MV-4-11 (cell line): ENCODE measurements at places on chromosomes 6 and 20.
A peak's percentile ranks its signal among the peaks of the same experiment; 100 is the strongest.

- DNase-seq: no peak
These were observed 229.3 kb upstream of the ECI2 start for GRCh38 chr6:4364711-4365110.

- DNase-seq: no peak
These were observed 137.8 kb upstream of the PHACTR1 start for GRCh38 chr6:12578751-12579150.

- DNase-seq: peak; percentile 88
These were observed 17.2 kb upstream of the TAGAP start for GRCh38 chr6:159061805-159062563.

GRCh38 chr6:152330961-152331360 is 306.2 kb downstream of the SYNE1 start:
- no peak for DNase-seq

DNA sequence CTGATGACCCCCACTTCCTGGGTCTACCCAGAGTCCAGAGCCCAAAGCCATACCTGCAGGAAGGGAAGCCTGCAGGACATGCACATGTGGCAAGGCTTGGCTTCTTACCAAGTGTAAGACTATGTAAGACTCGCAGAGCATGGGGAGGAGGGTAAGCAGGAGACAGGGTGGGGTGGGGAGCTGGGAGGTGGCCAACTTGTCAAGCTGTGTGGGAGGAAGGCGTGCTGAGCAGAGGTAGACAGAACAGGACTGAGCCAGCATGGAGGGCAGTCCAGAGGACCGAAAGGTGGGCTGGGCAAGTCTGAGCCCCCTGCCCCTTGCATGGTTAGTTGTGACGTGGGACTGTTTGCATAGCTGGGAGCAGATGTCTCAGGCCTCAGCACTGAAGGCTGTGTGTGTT is 53.4 kb upstream of the RNF24 start:
- DNase-seq: no peak

DNA sequence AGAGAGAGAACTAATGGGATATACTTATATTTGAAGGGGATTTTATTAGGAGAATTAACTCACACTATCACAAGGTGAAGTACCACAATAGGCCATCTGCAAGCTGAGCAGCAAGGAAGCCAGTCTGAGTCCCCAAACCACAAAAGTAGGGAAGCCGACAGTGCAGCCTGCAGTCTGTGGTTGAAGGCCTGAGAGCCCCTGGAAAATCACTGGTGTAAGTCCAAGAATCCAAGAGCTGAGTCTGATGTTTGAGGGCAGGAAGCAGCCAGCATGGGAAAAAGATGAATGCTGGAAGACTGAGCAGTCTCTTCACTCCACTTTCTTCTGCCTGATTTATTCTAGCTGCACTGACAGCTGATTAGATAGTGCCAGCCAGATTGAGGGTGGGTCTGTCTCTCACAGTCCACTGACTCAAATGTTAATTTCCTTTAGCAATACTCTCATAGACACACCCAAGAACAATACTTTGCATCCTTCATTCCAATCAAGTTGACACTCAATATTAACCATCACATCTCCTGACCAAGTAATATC is 823.9 kb downstream of the PHF3 start:
- DNase-seq: no peak

DNA sequence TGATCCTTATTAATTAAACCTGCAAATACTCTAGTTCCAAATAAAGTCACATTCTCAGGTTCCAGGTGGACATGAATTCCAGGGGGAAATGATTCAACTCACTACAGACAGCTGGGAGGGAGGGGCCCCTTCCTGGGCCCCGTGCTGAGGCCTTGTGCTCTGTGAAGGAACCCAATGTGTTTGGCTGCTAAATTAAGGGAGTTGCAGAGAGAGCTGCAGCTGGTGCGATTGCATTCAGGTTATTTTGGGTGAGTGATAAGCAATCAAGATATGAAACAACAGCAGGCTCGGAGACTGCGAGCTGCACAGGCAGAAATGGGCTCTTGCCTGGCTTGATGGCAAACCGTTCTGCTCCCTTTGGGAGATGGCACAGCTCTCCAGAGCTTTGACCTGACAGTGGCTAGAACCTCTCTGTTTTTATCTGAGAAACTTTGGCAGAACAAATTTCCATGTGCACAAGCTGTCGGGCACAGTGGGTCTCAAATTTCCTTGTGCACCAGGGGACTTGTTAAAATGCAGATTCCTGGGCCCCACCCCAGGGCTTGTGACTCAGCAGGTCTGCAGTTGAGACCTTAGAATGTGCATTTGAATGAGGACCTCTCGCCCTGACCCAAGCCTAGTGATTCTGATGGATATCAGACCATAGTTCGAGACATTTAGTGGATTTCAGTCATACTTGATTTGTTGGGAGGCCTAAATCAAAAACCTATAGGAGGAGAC is 9.8 kb downstream of the MAPK13 start:
- DNase-seq: peak; percentile 17

DNA sequence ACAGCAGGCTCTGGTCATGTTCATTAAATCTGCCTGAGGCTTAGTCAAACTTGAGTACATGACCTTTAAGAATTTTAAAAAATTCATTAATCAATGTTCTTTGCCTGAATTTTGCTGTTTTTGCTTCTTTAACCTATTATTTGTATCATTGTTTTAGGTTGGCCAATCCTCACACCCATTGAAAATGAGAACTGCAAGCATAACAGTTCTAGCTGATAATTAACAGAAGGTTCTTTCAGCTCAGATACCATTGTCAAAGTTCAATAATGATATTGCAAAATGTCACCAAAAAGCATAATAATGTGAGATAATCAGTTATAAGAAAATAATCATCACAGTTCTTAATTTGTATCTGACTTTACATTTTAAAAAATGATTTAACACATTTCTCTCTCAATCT is 583.1 kb downstream of the TFAP2A start:
- DNase-seq: no peak

GRCh38 chr20:63163596-63164483 is 52.1 kb downstream of the YTHDF1 start:
- DNase-seq: no peak

DNA sequence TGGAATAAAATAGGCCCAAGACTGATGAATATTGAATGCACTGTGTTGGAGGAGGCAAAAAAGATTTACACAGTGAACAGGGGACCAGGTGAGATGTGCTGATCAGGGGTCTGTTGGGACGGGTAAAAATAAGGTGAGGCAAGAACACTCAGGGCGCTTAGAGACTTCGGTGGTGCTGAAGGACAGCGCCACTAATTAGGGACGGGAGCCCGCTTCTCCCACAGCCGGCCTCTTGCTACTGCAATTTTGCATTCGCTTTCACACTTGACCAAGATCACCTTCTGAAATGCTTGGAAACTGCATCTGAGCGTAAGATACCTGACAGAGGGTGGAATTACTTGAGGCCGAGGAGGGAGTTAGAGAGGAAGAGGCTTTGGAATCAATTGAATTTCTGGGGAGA is 7.3 kb downstream of the TFAP2D start:
- no peak for DNase-seq

GRCh38 chr6:36129941-36130666 is at the start of gene MAPK13:
Gene MAPK13 (plus strand): TSS chr6:36130513. CDS start chr6:36130583, 70 bp downstream.
- no peak for DNase-seq

DNA sequence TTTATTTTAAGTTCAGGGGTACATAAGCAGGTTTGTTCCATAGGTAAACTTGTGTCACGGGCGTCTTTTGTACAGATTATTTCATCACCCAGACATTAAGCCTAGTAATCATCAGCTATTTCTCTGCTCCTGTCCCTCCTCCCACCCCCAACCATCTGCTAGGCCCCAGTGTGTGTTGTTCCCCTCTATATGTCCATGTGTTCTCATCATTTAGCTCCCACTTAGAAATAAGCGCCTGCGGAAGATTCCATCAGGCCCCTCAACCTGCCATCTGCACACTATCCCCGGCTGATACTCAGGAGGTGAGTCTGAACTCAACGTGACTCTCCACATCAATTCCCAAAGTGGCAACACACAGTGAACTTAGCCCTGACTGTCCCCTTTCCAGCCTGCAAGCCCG is 228.0 kb upstream of the SYNDIG1 start:
- no peak for DNase-seq

DNA sequence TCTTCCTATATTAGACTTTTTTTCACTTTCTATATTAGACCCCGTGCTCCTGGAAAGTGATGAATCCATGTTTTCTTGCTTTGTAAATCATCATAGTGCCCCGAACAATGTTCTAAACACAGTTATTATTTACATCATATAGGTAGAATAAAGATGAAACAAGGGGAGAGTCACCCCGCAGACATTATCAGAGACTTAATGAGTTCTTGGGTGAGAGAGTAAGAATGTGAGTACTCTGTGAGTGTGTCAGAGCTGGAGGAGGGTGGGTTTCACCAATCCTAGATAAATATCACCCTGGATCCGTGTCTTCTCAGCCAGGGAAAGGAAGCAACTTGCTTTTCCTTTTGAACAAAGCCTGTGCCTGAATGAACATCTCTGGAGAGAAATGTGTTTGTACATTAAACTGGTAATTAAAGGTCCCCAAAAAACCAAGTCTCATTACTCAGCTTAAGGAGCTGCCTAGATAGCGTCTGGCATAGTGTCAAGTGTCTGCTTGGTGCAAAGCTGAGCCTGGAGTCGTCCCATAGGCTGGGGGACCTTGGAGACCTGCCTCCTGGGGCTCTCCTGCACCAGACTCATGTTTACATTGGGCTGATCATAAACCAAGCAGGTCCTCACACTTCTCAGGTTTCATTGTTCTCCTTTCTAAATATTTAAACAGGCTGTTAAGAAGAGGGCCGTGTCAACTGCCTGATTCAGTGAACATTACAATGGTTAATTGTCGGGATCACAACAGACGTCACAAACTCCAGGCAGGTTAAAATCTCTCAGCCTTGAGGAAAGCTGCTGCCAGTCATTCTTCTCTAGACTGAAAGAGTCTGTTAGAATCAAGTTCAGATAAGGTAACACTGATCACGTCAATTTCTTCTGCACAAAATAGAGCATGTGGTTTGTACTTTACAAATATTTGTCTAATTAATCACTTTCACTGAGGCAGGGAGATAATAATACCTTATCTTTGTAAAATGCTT is 179.7 kb upstream of the MYLIP start:
- no peak for DNase-seq

GRCh38 chr20:34528921-34529297 is 12.7 kb downstream of the DYNLRB1 start:
- no peak for DNase-seq

GRCh38 chr6:14876778-14877613 is 368.9 kb upstream of the JARID2 start:
- DNase-seq: peak; percentile 91

GRCh38 chr6:71678091-71678490 is 208.3 kb upstream of the RIMS1 start:
- no peak for DNase-seq

DNA sequence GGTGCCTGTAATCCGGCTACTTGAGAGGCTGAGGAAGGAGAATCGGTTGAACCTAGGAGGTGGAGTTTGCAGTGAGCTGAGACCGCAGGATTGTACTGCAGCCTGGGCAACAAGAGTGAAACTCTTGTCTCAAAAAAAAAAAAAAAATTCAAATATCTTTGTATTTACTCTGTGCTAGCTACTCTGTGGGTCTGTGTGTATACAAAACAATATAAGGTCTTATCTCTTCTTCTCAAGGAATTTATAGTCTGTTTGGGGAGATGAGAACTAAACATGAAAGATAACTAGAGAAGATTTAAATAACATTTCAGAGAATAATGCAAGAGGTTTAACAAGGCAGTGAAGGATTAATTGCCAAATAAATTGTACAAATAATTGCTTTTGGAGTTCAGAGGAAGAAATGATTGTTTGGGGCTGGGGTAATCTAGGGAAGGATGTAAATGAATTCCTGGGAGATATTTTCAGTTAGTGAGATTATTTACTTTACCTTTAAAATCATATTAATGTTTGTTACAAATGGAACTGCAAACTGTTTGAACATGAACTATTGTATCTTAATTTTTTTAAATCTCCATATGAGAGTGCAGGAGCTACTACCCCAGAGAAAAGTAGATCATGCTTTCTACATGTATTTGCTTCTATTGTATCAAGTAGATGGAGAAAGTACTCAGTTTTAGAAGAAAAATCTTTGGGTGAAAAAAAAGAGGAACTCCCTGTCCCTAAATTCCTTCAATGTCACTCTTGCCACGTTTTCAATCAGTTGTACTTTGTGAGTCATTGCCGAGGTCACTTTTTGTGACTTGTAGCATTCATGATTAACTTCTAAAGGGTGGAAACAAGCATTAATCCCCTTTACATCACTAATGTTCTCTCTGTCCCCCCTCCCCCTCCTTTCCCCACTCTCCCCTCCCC is 39.0 kb downstream of the NCOA3 start:
- DNase-seq: peak; percentile 80

DNA sequence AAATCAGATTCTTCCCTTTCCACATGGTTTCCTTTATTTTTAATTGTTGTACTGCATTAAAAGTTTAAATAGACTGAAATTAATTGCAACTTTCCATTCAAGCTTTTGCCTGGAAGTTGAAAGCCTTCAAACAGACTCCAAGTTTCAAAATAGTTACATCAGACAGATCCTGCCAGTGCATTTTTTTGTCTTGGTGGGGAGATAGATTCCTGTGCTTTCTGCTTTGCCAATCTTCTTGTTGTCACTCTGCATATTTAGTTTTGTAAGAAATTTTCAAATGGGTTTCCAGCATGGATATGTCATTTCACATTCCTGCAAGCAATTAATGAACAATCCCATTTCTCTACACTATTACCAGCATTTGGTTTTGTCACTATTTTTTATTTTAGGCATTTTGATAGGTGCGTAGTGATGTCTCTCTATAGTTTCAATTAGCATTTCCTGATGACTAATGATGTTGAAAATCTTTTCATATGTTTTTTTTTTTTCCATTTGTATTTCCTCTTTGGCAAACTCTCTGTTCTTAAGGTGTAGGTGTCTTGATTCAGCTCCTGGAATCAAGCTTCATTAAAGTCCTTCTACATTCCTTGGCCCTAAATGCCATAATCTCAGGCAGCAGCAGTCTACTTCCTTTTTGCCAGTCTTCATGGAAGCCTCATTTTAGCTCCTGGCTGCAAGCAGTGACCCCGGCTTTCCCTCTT is 40.5 kb downstream of the SCP2D1 start:
- DNase-seq: no peak

- DNase-seq: no peak
These were observed 1.3 kb upstream of the CNKSR3 start for GRCh38 chr6:154511791-154512190.

- no peak for DNase-seq
These were observed 22.7 kb downstream of the COL11A2 start for GRCh38 chr6:33169291-33170175.

DNA sequence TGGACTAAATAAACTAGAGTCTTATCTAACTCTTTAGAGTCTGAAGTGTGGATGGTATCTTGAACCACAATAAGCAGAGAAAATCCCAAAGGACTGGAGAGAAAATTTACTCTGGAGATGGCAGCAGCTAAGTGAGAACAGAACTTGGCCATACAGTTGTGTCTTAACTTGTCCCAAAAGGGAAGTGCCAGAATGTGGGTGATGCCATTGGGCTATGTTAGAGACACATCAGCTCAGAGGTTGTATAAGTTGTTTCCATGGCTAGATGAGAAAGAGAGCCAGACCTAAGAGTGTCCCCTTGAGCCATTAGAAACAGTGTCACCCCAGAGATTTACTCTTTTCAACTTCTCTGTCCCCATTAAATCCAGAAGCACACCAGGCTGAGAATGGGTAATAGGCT is 36.2 kb downstream of the FOXO3 start:
- peak; percentile 63 for DNase-seq
